ENCODE measurements at places on chromosomes 2 and 18. TPM values are rescaled to one million over a fixed set of nuclear protein-coding genes. Genes with fewer than 3 reads are reported as not detected.
A peak's percentile ranks its signal among the peaks of the same experiment; 100 is the strongest.

ANO7 gene
- 6.5 TPM for total RNA-seq

COMMD1 gene
- 47.2 TPM for total RNA-seq

- DNase-seq, result no peak
Measured at GRCh38 chr2:47021301-47022009, 105.8 kb upstream of the MCFD2 start.

GRCh38 chr18:36856815-36857214 lies 27.9 kb downstream of the KIAA1328 start:
- no peak for DNase-seq

DNA sequence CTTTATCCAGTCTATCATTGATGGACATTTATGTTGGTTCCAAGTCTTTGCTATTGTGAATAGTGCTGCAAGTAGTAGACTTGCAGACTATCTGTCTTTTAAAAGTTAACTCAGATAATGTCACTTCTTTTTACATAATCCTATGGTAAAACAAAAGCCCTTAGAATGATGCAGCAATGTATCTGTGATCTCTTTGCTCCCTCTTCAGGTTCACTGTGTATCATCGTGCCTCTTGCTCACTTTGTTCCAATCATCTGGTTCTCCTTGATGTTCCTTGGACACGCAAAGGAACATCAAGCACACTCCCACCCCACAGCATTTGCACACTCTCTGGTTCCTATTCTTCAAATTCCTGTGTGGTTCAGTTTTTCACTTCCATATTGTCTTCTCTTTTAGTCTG lies 472.5 kb upstream of the ZNF804A start:
- DNase-seq, result no peak

- no peak for DNase-seq
Measured at GRCh38 chr2:73821227-73821626, 7.5 kb upstream of the STAMBP start.

- DNase-seq, result peak; percentile 64
Measured at GRCh38 chr2:119491776-119492525, 32.3 kb downstream of the SCTR start.

GRCh38 chr2:100641125-100641435 lies 78.3 kb downstream of the PDCL3 start:
- no peak for DNase-seq
